ENCODE measurements at places on chromosomes 5 and 9.

- DNase-seq: no peak
Measured at GRCh38 chr5:74131250-74131649, 505.3 kb downstream of the ARHGEF28 start.

DNA sequence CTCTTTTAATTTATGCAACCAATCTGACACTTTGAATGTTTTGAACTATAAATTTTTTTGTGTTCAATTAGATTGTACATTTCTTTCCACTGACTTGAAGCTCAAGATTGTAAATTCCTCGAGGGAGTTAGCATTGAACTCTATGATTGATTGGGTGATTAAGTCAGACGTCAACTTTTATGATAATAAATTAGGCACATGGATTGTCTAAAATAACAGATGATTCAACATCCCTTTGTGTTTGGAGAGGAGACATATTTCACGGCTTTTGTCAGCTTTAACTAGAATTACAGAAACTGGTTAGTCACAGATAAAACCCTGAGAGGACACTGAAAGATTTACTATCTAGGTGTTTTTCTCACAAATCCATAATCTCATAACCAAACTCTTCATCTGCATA is 32.7 kb upstream of the TXNDC8 start:
- no peak for DNase-seq

- no peak for DNase-seq
Measured at GRCh38 chr5:152256580-152256979, 148.5 kb downstream of the NMUR2 start.

GRCh38 chr5:128920345-128921215 is 44.7 kb upstream of the SLC27A6 start:
- no peak for DNase-seq

DNA sequence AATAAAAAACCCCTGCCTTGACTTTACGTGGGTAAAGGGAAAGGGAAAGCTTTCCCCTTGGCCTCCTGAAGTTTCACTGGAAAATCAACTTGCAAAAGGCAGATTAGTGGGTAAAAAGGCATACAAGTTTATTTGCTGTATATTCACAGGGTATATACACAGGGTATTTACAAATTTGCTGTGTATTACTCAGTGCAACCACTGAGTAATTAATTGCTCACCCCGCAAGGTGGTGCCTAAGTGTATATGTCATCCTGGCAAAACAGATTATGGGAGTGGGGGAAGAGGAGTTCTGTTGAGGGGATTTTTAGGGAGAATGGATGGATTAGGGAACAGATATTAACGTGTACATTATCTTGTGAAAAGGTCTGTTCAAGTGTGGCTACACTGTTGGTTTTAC is 7.1 kb upstream of the RARS1 start:
- DNase-seq: no peak

Data from right renal pelvis (tissue), 4 donors.